ENCODE measurements at places on chromosomes 7 and 10. TPM values are rescaled to one million over a fixed set of nuclear protein-coding genes. Genes with fewer than 3 reads are reported as not detected.

ZNF727 gene
- under 0.01 TPM for total RNA-seq

SPDYE2B gene
- not detected for total RNA-seq

SCART1 gene
- total RNA-seq = 1.4 TPM

PWWP2B gene
- total RNA-seq = 52.1 TPM

SYNPO2L gene
- not detected for total RNA-seq

NKX2-3 gene
- total RNA-seq = not detected

GNGT1 gene
- total RNA-seq = not detected

GPR37 gene
- total RNA-seq = 1.4 TPM

KCND2 gene
- not detected for total RNA-seq

LFNG gene
- 18.6 TPM for total RNA-seq

FAM107B gene
- 18.5 TPM for total RNA-seq

PALD1 gene
- 0.21 TPM for total RNA-seq

CYP26A1 gene
- total RNA-seq = not detected

UPK3B gene
- 1.7 TPM for total RNA-seq

GBX1 gene
- total RNA-seq = not detected

LEP gene
- 0.24 TPM for total RNA-seq

HDAC9 gene
- 52.8 TPM for total RNA-seq

PKD2L1 gene
- not detected for total RNA-seq

KCNMA1 gene
- total RNA-seq = 16.8 TPM

AKR1B1 gene
- 248 TPM for total RNA-seq

HMX3 gene
- not detected for total RNA-seq

FAM24B gene
- total RNA-seq = 4.1 TPM

AFAP1L2 gene
- total RNA-seq = 15.7 TPM

GNAT3 gene
- total RNA-seq = not detected

INA gene
- total RNA-seq = not detected

C7orf33 gene
- total RNA-seq = not detected

VWDE gene
- 3.6 TPM for total RNA-seq

SPDYE16 gene
- total RNA-seq = not detected

OPALIN gene
- not detected for total RNA-seq

FGL2 gene
- total RNA-seq = not detected

TMEM184A gene
- total RNA-seq = 8.2 TPM

UBE2H gene
- 65.5 TPM for total RNA-seq

AKR1C4 gene
- total RNA-seq = not detected

GET4 gene
- 29.6 TPM for total RNA-seq

CFAP69 gene
- 1.1 TPM for total RNA-seq

MYH16 gene
- under 0.01 TPM for total RNA-seq

ARHGEF5 gene
- total RNA-seq = 14.9 TPM

TFPI2 gene
- 26.7 TPM for total RNA-seq

HOXA2 gene
- not detected for total RNA-seq

MALSU1 gene
- 59.8 TPM for total RNA-seq

CYP2C19 gene
- not detected for total RNA-seq

MYO3A gene
- 0.43 TPM for total RNA-seq

TMEM176B gene
- not detected for total RNA-seq

TBX20 gene
- not detected for total RNA-seq

FOXI2 gene
- not detected for total RNA-seq

PARD3 gene
- 105 TPM for total RNA-seq

WDFY4 gene
- total RNA-seq = under 0.01 TPM

WNT2 gene
- total RNA-seq = not detected

NKX1-2 gene
- total RNA-seq = 2.2 TPM

TBC1D12 gene
- 11.6 TPM for total RNA-seq

MUC3A gene
- total RNA-seq = not detected

TAS2R41 gene
- not detected for total RNA-seq

CISD1 gene
- 28.7 TPM for total RNA-seq

CPN1 gene
- total RNA-seq = not detected

PURB gene
- total RNA-seq = 15.7 TPM

NSUN6 gene
- total RNA-seq = 10.1 TPM

LRRC4 gene
- total RNA-seq = 1.7 TPM

All from tracheal epithelial cell (primary cell).